ENCODE measurements at places on chromosomes 2 and 18. TPM values are rescaled to one million over a fixed set of nuclear protein-coding genes. Genes with fewer than 3 reads are reported as not detected.

Gene GPR45
- not detected for total RNA-seq

Gene DPP4
- 55.9 TPM for total RNA-seq

Gene C2orf15
- 5.6 TPM for total RNA-seq

Gene ITPRIPL1
- total RNA-seq = 3.5 TPM

Gene COL6A3
- 4.7 TPM for total RNA-seq

Gene CSRNP3
- 18.4 TPM for total RNA-seq

Gene EGR4
- total RNA-seq = 1.2 TPM

Gene NPHP1
- total RNA-seq = 2.9 TPM

Gene DNER
- 15.9 TPM for total RNA-seq

Gene CRACDL
- total RNA-seq = 6.2 TPM

Gene DCDC2C
- total RNA-seq = not detected

All from type B pancreatic cell (in vitro differentiated cells).